ENCODE measurements at places on chromosomes 4 and X. TPM values are rescaled to one million over a fixed set of nuclear protein-coding genes. Genes with fewer than 3 reads are reported as not detected.

Gene SPIN2A
- 0.17 TPM for total RNA-seq

GRCh38 chr4:161663844-161664243, 500.0 kb downstream of the FSTL5 start:
- no peak for DNase-seq

Gene RHOXF2
- total RNA-seq, result not detected

- DNase-seq, result no peak
These were observed 131.5 kb downstream of the GABRA2 start for GRCh38 chr4:46258431-46258830.

Gene CLNK
- not detected for total RNA-seq

- no peak for DNase-seq
These were observed 22.6 kb upstream of the TLR7 start for GRCh38 chrX:12844319-12844718.

DNA sequence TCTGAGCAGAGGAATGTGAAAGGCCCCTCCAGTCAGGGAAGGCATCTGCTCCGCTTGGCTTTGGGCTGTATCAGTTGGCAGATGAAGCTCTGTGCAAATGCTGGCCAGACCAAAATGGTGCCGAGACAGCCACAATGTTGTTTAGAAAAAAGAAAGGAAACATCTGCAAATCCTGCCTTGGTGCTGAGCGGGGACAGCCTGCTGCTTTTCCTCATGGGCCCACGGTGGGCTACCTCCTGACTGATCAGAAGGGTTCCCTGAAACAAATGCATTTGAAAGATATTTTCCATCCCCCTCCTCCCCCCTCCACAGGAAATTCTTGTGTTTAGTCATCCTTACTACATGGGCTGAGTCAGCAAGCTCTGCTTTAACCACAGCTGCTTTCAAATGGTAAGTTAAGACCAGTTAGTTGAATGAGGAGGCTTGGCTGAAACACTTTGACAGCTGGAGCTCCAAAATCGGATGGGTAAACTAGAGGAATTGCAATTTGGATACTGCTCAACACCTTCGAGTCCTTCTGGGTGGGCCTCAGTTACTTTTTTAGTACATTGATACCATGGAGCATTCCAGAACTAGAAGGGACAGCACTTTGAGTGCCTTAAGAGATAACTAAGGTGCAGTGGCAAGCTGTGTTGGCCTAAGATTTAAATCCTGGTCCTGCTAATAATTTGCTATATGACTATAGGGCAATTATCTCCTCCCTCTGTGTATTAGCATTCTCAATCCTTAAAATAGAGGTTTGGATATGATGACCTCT, 36.0 kb downstream of the PLAC1 start:
- peak; percentile 92 for DNase-seq

Gene C4orf54
- total RNA-seq, result 0.29 TPM

Gene PCDH7
- total RNA-seq, result 35.9 TPM

Gene SULT1B1
- 0.17 TPM for total RNA-seq

- no peak for DNase-seq
These were observed 10.4 kb upstream of the KLHL8 start for GRCh38 chr4:87230806-87231205.

GRCh38 chr4:26263165-26263564, 57.6 kb upstream of the RBPJ start:
- no peak for DNase-seq

DNA sequence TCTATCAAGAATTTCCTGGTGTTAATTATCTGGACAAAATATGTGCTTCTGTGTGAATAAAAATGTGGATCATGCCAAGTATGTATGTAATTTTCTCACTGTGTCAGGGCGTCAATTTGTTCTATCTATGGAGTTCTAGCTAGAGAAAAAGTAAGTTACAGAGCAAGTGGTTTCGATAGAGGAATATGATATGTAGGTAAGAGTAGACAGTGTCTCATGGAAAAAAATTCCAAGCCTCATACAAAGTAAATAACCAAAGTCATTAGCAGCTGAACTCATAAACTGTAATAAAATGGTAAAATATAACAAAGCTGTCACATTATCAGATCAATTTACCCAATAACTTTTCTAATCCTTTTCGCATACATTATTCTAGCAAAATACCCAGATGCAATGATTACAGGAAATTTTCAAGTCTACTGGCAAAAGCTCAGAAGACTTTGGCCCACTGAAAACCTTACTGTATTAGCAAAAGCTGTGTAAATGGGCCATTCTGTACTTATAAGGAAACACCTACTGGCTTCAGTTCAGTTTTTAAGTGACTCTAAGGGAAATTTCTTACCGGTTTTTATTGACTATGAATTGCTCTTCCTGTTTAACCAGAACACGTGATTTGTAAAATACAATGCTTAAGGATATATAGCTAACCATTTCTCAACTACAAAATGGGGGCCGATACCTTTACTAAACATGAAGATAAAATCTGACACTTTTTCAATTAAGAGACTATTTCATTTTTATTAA, 121.0 kb upstream of the ARSJ start:
- no peak for DNase-seq

DNA sequence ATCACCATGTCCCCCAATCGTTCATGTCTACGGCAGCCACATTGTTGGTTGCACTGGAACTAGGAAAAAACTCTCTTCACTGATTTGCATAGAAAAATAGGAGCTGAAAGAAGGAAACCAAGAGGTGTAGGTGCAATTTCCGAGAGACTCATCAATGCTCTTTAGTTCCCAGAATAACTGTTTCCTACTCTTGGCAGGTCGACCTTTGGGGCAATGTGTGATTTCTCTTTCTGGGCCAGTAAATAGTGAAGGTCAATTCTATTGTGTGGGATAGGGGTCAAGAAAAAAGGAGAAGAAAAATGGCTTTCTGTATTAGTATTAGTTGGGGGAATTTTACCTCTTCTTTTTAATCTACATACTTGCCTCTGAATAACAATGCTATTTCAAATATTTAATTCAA, 55.9 kb upstream of the PDE5A start:
- DNase-seq, result no peak

Gene TMEM164
- 24.0 TPM for total RNA-seq

Gene CXCL6
- total RNA-seq, result 0.34 TPM

GRCh38 chr4:139188648-139189416, 11.8 kb upstream of the ELF2 start:
- DNase-seq, result no peak

DNA sequence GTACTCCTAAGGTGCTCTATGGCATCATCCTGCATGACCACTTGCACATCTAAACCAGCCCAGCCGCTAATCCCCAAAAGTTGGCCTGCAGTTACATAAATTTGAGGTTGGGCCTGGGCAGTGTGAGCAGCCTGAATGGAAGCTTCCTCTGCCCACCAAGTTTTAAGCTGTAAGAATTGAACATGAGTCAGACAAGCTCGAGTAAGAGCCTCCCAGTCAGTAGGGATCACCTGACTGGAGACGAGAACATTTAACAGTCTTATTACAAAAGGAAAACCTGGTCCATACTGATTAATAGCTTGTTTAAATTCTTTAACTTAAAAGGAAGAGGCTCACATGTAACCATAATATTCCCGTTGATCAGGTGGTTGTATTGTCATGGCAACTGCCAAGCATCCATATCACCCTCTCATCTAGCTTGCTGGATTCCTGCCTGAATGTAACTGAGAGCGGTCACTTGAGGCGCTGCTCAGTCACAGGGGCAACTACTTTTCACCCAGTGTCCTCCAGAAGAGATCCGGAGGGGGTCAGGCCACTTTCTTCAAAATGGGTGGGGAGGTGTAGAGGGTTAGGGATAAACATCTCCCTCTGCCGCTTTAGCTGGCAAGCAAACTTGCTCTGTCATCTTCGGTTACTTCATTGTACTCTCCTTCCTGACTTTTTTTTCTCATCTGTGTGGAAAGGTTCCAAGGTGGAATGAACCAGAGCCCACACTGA, 56.6 kb upstream of the WDR1 start:
- peak; percentile 14 for DNase-seq

Gene TRPC5OS
- total RNA-seq, result not detected

DNA sequence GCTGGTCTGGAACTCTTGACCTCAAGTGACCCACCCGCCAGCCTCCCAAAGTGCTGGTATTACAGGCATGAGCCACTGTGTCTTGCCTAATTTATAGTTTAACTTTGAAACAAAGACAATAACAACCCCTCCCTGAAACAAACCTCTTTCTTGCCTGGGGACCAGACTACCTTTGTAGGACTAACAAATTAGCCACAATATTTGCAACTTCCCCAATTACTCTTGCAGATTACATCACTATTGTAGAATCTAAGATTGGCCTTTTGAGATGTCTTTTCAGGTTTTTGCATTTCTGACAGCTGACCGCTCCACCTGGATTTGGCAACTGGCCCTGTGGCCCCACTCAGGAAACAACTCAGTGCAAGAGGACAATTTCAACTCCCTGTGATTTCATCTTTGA, 84.8 kb downstream of the AKAP4 start:
- DNase-seq, result no peak

- no peak for DNase-seq
These were observed 94.5 kb upstream of the MXRA5 start for GRCh38 chrX:3440981-3441380.

- no peak for DNase-seq
These were observed 506.9 kb downstream of the MAGEB5 start for GRCh38 chrX:26722666-26723428.

Gene ANXA10
- total RNA-seq, result 0.34 TPM

Gene SH3D19
- total RNA-seq, result 38.5 TPM

DNA sequence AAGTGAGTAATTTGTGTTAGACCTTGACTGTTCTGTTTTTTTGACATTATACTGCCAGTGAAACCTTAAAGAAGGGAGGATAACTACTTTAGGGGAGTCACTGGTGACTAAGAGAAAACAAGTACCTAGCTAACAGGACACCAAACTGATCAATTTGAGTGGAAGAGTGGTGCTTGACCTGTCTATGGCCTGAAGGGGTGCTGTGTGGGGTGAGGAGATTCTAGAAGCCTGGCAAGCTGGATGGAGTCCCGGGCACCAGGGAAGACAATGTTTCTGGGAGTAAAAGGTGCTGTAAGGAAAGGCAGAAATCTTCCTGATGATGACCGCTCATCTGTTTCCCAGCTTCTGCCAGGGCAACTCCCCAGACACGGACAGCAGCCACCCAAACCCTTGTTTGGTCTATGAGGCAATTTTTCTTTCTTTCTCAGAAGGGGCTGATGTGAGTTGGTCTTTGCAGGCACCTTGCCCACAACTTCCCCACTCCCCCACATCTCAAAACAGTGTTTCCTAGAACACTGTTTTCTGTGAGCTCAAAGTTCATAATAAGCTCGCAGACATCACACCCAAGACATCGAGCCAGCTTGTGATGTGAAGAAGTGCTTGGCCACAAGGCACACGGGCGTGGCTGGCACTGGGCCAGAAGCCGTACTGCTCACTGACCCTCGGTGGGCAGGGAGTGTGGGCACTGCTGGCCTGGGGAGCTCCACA, 4.6 kb downstream of the TXK start:
- peak; percentile 24 for DNase-seq

DNA sequence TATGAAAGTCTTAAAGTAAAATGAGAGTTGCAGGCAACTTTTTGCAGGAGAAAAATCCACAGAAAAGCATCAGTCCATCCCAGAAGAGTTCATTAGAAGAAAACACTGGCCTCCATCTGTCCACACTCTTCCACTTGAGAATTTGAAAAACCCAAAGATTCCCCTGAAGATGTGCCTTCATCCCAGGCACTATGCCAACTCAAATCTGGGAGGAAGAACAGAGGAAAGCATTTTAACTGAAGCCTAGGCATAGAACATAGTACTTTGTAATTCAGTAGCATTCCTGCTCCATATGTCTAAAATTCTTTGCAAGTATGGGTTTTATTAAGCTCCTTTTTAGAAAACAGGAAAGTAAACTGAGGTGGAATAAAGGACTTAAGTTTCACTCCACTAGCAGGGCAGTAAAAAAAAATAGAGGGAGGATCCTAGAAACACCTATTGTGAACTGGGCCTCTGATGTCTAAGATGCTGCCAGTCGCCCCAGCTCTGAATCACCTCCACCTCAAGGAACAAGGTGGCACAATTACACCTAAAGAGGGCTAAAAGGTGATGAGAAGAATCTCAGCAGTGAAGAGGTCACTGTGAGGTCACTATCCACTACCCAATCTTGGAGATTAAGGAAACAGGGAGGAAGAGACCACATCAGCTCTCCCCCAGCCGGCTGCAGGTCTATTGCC, 141.9 kb upstream of the FAM241A start:
- no peak for DNase-seq

GRCh38 chrX:13093529-13094140, 49.2 kb upstream of the FAM9C start:
- DNase-seq, result no peak

- DNase-seq, result no peak
These were observed 1393.4 kb upstream of the PCDH7 start for GRCh38 chr4:29326816-29327215.

GRCh38 chrX:42097486-42097885, 174.1 kb upstream of the CASK start:
- no peak for DNase-seq

Gene CACNA1F
- total RNA-seq, result not detected

Gene SOWAHB
- total RNA-seq, result not detected

DNA sequence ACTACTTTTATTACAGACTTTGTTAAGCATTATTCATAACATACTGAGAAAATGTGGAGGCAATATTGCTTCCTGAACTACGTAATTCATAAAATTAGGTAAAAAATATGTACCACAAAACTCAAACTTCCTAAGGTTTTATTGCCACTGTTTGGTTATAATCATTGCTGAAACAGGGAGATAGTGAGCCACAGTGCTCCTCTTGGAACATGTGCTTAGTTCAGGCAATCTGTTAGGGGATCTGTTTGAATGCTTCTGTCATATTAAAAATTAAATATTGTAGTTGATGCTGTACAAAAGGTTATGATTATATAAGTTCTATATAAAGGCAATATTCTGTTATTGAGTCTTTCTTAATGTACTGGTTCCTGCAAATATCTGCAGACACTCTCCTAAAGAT, 480.7 kb downstream of the GRXCR1 start:
- no peak for DNase-seq

GRCh38 chrX:79268788-79269187, 98.3 kb downstream of the ITM2A start:
- DNase-seq, result no peak

- DNase-seq, result no peak
These were observed 114.1 kb downstream of the GLUD2 start for GRCh38 chrX:121161501-121161933.

Gene ZIC3
- not detected for total RNA-seq

DNA sequence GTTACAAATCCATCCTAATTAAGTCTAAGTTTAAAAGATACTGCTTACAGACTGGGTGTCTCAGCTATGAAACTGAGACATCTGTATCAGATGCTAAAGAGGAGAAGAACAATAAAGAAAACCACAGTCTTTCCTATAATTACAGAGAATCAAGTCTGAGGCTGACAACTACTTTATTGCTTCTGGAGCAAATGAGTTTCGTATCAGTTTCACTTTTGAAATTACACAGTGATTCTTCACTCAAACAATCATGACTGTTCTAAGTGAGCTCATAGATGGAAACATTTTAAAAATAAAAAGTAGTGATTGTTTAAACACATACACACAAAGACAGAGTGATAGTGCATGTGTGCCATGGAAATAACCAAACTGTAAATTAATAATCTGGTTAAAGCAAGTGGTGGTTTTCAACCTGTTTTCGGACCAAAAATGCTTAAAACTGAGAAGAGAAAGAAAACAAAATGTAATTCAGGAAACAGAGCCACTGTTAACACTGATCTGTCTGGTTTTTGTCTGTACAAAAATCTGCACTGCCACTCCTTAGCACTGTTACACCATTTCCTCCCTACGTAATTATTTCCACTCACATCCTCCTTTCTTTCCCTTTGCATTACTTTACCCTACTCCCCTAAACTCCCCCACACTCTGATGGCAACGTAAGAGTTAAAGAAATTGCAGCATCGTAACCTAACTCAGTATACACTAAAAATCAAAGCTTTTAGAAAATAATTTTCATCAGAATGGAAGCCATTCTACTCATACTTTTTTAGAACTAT, 12.5 kb downstream of the RFC1 start:
- peak; percentile 46 for DNase-seq

All from LHCN-M2 (cell line).